ENCODE measurements at places on chromosomes 7 and 10. TPM values are rescaled to one million over a fixed set of nuclear protein-coding genes. Genes with fewer than 3 reads are reported as not detected.

GRCh38 chr7:26379711-26380110 lies 88.0 kb downstream of the SNX10 start:
- no peak for DNase-seq

GRCh38 chr10:121368347-121369025 lies 229.8 kb downstream of the FGFR2 start:
- no peak for DNase-seq

GRCh38 chr10:7025296-7025695 lies 385.5 kb downstream of the SFMBT2 start:
- DNase-seq = no peak

- no peak for DNase-seq
Measured at GRCh38 chr7:55426676-55427075, 61.5 kb downstream of the LANCL2 start.

DNA sequence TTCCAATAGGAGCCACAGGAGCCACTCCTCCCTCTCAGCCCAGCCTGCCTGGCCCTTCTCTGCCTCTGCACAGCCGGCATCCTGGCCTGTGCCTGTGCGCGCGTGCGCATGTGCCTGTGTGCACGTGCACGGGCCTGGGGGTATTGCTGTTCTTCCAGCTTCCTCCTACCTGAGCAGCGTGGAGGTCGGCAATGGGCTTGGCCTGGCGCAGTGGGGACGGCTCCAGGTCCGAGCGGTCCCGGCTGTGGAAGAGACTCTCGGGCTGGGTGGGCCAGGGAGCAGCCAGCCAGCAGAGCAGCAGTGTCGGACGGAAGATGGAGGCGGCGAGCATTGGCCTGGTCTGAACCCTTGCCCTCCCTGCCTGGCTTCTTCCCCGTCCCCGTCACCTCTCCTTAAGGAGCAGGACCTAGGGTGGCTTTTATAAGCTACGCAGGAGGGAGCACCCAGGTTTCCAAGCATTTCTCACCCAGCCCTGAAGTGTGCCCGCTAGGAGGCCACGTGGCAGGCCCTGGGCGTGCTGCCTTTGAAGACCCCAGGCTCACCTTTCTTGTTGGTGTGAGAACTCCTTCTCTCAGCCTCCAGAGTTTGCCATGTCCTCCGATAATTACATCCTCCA lies at the start of gene MMP21:
MMP21 (minus strand) TSS at position 331 of the 616 bp plus-strand sequence; CDS start at position 331, 0 bp downstream.
- DNase-seq = no peak

DNA sequence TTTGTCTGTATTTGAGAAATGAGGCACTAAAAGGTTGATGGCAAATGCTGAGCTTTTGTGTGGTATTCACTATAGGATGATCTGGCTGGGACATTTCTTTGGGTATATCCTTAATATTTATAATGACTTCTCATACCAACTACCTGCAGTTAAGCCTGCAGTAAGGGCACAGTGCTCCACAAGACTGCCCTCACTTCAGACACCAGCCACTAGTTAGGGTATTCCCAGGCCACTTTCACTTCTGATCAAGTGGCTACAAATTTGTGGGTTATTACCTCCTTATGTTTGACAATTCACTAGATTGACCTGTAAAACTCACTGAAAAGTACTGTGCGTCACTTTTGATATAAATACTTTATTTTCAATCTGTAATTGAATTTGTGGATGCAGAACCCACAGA lies 20.3 kb downstream of the CCDC126 start:
- no peak for DNase-seq

DNA sequence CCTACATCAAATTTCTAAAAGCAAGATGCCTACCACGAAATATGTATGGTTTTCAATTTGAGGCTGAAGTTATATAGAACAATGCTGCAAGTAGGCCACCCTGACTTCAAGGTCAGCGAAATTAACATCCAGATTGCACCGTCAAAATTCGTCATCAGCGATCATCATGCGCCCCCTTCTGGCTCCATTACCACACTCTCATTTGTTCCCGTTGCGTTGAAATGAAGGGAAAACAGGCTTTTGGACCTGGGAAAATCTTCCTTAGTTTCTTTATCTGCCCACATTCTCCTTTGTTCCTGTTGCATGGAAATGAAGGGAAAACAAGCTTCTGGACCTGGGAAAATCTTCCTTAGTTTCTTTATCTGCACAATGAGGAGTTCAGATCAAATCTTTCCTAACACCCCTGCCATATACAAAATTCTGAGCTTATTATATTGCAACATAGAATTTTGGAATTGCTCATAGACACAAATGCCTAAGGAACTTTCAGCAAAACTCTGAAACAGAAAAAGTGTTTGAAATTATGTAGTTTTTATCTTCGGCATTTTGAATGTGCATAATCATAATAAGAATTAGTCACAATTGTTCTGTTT lies 98.2 kb upstream of the PRKCQ start:
- DNase-seq = peak; percentile 15

DNA sequence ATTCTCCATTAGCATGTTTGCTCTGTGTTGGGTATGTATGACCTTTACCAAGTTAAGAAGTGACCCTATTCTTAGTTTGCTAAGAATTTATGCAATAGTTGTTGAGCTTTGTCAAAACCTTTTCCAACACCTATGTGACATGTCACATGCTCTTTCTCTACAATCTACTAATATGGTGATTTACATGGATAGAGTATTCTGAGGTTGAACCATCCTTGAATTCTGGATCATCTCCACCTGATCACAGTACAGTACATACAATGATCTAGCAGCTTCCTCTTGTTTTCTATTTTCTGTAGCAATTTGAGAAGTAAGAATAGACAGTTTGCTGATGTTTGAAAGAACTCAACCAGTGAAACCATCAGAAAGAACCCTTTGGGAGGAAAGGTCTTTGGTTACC lies 101.2 kb upstream of the PDGFA start:
- no peak for DNase-seq

GRCh38 chr10:105185161-105185560 lies 544.1 kb downstream of the SORCS3 start:
- DNase-seq = no peak

- no peak for DNase-seq
Measured at GRCh38 chr10:94102436-94102835, 108.7 kb downstream of the PLCE1 start.

DNA sequence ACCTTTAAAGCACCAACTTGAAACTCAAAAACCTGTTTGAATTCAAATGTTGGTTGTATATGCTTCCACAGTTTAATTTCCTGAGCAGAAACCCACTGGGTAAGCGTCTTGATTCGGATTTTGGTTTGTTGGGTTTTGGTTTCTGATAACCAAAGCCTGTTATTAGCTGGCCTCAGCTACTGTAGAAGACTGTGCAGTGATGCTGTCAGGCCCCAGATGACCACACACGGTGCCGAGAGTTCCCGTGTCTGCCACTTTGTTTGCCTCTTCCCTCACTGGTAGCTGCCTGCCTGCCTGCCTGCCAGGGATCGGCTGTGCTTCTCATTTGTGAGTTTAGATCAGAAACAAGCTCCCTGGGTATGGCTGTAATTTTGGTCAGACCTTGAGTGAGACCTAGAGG lies 5.6 kb downstream of the MDH2 start:
- DNase-seq = no peak

- DNase-seq = no peak
Measured at GRCh38 chr7:253581-254336, 36.2 kb upstream of the FOXL3 start.

GRCh38 chr10:72251635-72252034 lies 22.1 kb upstream of the DDIT4 start:
- no peak for DNase-seq

DNA sequence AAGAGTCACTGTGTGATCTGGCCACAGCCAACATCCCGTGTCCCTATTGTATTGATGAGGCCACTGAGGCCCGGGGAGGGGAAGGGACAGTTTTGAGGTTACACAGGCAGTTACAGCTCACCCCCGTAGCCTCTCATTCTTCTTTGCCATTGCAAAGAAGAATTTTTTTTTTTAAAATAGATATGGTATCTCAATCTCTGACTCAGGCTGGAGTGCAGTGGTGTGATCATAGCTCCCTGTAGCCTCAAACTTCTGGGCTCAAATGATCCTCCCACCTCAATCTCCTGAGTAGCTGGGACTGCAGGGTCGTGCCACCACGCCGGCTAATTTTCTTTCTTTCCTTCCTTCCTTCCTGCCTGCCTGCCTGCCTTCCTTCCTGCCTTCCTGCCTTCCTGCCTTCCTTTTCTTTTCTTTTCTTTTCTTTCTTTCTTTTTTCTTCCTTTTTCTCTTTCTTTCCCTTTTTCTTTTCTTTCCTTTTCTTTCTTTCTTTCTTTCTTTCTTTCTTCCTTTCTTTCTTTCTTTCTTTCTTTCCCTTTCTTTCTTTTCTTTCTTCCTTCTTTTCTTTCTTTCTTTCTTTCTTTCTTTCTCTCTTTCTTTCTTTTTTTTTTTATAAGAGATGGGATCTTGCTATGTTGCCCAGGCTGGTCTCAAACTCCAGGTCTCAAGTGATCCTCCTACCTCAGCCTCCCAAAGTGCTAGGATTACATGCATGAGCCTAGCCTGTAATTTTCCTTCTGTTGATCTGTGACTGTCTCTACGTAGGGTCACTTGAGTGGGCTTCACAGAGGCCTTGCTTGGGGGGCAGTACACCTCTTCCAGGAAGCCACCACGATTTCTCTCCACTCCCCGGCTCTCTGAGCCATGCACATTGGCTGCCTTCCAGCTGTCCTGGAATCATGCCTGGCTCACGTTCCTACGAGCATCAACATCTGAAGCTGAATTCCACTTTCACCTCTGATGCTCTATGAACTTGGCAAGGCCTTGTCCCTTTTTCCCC lies 31.3 kb downstream of the TMEM270 start:
- no peak for DNase-seq

- no peak for DNase-seq
Measured at GRCh38 chr7:101589052-101589451, 40.0 kb downstream of the MYL10 start.

DNA sequence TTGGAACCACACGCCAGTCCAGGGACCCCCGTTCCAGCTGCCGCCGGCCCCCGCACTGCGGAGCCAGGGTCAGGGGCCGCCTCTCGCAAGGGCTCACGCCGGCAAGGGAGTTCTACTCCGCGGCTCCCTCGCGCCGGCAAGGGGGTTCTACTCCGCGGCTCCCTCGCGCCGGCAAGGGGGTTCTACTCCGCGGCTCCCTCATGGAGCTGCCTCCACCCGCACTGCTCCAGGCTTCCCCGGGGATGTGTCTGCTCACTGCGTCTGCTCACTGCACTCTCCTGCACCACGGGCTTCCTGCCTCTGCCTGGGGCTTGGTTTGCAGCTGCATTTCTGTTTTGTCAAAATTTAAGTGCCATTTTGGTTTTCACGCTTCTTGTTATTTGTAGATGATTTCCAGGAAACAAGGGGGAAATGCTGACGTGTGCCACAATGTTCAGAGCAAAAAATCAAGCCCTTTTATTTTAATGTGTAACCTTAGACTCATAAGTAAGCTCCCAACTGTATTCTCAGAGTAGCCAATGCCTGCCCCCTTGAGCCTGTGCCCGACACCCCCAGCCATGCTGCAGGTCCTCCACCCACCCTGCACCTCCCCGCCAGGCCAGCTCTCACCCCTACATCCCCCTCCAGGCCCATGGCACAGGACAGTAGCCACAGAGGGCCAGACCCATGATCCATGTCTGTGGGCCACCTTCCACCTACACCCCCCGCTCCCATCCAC lies 246.2 kb downstream of the MAD1L1 start:
- DNase-seq = no peak

DNA sequence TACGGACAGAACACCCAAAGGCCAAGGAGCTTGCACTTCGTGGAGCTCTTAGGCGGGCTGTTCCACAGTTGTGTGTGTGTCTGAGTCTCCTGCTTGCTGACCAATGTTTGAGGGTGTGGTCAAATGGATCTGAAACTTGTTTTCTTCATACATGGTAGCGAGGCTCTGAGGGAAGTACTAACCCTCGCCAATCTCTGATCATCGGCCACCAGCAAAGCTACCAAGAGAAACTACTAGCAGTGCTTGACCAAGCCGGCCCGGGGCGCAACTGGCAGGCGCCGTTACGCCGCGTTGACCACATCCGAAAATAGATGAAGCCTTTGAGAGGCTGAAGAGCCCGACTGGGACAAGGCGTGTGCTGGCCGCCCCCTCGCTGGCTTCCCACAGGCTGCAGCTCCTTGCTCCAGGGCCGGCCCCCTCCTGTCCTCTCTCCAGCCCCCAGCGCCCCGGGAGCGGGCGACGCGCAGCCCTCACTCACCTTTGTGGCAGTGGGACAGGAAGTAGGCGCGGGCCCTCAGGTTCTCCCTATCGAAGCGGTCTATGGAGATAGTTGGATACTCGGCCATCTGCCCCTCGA lies 384 bp downstream of the DCLRE1C start:
- no peak for DNase-seq

GRCh38 chr7:42495256-42495655 lies 258.2 kb upstream of the GLI3 start:
- no peak for DNase-seq

DNA sequence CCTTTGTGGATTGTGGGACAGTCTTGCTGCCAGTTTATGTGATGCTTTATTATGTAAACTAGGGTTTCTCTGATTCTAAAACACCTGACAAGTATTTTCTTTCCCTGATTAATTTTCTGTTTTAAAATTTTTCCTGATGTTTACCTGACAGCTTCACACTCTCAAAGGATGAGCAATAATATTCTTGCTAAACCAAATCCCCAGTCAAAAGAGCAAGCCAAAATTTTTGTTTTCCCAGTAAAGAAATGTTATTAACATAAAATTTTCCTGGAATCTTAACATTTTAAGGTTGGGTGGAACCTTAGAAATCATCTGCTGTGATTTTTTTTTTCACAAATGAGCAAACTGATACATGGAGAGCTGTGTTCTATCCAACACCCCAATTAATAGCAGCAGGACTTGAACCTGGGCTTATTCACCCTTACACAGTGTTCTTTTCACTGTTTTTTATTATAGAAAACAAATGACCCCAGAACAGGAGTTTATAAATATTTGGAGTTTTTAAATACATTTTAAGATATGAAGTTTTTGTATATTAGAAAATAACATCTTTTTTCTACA lies 185.2 kb upstream of the VIPR2 start:
- no peak for DNase-seq

HABP2 gene
- total RNA-seq = 112 TPM

FAS gene
- total RNA-seq = 2.7 TPM

NYAP1 gene
- 4.6 TPM for total RNA-seq

HERC4 gene
- total RNA-seq = 62.1 TPM

MRC1 gene
- total RNA-seq = 0.04 TPM

AGBL3 gene
- total RNA-seq = 8.8 TPM

PTF1A gene
- 50.7 TPM for total RNA-seq

Measured in progenitor cell of endocrine pancreas (in vitro differentiated cells).